Skin of body (tissue), 3 donors: ENCODE measurements at places on chromosomes 7 and 10. TPM values are rescaled to one million over a fixed set of nuclear protein-coding genes. Genes with fewer than 3 reads are reported as not detected.

The ELN gene
- 321 TPM for total RNA-seq

The ANKRD30A gene
- total RNA-seq, result 0.30 TPM

The PDK4 gene
- total RNA-seq, result 34.8 TPM

The WDFY4 gene
- 4.3 TPM for total RNA-seq

DNA sequence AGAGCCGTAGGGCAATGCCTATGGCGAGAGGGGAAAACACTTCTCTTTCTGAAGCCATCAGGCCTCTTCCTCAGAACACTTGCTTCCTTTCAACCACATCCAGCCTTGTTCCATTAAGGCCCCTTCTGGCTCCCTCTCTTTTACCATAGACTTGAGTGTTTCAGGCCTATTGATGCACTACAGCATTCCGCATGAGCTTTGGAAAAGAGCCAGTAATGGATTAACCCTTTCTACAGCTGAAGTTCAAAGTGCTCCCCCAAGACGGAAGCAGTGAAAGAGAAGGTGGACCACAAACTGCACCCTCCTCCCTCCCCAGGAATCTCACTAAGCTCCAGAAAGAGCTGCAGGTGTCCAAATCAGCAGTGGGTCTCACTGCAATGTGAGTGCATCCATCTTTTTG, 102.7 kb upstream of the C7orf33 start:
- DNase-seq, result no peak

- DNase-seq, result no peak
Measured at GRCh38 chr10:74077416-74077815, 73.2 kb downstream of the AP3M1 start.

DNA sequence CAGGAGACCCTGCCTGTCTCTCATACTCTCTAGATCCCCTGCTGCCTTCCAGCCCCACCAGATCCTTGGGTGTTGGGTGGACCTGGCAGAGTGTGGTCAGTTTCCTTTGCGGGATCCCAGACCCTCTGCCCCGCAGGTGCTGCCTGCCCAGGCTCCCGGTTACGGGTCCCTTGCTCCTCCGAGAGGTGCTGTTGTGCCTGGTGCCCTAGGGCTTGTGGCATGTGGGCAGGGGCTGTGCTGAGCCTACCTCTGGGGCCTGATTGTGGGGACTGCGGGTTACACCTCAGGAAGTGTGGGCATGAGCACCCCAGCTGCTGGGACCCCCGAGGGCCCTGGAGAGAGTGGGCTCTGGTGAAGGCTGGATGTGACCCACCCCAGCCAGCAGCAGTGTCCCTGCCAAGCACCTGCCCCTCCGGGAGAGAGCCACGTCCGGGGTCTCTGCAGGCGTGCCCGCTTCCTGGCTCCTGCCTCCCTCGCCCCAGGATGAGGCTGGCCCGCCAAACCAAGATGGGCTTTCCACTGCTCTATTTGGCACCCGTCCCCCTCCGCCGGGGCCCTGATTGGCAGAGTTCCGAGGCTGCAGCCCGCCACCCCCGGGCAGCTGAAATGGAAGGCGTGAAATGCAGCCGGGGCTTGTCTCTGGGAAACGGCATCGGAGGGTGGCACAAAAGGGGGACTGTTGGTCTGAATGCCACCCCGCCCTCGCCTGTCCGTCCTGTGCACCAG, 17.0 kb downstream of the CLIP2 start:
- DNase-seq, result no peak
